CMK (cell line): ENCODE measurements at places on chromosomes 11 and 22.
A peak's percentile ranks its signal among the peaks of the same experiment; 100 is the strongest.

DNA sequence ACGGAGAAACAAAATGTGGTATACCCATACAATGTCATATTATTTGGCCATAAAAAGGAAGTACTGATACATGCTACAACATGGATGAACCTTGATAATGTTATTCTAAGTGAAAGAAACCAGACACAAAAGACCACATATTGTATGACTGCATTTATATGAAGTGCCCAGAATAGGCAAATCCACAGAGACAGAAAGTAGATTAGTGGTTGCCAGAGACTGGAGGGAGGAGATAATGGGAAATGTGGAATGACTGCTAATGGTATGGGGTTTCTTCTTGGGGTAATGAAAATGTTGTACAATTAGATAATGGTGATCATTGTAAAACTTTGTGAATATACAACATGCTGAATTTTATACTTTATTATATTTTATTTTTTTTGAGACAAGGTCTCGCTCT, 5.6 kb upstream of the SLC43A1 start:
- DNase-seq, result no peak

- no peak for DNase-seq
These were observed 19.4 kb upstream of the MYO18B start for GRCh38 chr22:25722626-25723025.

DNA sequence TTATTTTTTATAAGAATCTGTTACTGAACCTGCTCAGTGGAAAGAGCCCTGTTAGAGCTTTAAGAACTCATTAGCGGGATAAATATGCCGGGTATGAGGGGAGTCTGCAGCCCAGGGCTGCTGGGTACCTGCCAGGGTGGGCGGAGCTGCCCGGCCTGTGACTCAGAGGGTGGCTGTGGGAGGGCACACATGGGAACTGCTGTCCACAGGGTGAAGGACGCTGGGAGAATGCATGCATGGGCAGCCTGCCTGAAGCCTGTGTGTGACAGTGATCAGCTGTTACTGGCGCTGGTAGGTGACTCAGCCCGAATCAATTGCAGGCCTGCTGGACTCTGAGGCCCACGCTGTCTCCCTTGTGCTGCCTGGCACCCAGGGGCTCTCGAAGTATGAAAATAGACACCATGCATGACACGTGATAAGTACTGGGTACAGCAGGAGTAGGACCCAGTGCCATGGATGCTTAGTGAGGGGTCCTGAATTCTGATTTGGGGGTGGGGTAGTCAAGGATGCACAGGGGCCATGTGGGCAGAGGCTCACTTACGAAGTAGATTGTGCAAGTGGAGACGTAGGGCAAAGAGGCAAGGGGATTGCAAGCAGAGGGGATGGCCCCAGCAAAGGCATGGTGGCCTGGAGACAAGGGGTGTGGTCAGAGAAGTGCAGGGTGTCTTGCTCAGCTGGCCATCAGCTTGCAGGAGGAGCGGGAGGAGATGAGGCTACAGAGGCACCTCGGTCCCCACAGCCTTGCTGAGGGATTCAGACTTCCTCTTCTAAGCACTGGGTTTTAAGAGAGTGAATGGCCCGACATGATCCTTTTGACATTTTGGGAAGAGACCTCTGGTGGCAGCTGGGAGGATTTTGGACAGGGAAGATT, 36.5 kb downstream of the GRIK4 start:
- DNase-seq, result peak; percentile 63

DNA sequence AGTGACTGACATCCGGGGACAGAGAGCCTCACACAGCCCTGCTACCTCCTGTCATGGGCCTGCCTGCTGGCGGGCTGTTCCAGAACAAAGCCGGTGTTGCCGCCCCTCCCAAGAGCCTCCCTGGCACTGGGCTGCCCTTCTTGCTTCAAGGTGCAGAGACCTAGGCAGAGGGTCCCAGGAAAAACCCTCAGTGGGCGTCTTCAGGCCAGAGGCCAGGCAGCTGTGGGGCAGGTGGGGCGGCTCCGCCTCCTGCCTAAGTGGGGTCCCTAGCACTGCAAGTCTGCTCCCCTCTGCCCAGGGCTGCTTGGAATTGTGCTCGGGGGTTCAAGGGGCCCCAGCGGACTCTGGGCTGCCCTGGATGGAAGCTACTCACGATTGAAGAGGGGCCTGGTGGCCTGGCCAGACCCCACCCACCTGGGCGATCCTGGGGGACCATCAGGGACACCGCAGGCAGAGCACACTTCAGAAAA, 20.4 kb upstream of the GNB1L start:
- DNase-seq, result no peak

GRCh38 chr11:89437317-89437716, 53.9 kb downstream of the NOX4 start:
- no peak for DNase-seq

DNA sequence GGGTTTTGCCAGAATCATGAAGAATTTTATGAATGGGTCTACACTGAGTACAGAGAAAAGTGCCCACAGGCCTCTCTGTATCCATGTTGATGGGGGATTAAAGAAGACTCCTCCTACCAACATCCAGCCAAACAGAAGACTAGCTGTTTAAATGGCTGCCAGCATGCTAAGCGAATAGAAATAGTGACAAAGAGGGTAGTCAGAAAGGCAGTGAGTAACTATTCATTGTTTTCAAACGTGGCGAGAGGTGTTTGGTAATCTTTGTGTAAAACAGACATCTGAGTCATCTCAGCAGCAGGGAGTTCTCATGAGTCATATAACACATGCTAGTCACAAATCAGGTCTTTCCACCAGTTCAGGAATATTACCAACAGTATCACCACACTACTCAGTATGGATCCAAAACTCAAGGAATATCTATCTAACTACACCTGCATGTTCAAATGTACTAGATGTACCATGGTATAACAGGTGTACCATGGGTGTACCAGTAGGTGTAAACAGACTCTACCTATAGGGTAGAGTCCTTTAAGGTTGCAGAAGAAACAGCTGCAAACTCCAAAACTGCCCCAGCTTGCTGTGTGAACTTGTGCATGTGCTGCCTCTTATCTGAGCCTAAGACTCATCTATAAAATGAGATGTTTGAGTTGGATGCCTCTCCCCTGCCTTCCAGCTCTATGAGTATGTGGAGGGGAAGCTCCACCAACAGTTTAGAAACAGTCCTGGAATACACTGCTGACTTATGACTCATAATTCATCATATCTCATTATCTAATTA, 82.0 kb downstream of the SLC1A2 start:
- no peak for DNase-seq
